ENCODE measurements at places on chromosomes 16 and 17.
A peak's percentile ranks its signal among the peaks of the same experiment; 100 is the strongest.

DNA sequence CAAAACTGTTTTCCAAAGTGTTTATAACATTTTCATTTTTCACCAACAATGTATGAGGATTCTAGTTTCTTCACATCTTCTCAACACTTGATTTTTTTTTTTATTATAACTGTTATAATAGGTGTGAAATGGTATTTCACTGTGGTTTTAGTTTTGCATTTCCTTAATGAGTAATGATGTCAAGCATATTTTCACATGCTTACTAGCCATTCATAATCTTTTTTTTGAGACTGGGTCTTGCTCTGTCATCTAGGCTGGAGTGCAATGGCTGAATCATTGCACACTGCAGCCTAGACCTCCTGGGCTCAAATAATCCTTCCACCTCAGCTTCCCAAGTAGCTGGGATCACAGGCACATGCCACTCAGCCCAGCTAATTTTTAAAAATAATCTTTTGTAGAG is 65.1 kb downstream of the EFCAB13 start:
- DNase-seq, result no peak

DNA sequence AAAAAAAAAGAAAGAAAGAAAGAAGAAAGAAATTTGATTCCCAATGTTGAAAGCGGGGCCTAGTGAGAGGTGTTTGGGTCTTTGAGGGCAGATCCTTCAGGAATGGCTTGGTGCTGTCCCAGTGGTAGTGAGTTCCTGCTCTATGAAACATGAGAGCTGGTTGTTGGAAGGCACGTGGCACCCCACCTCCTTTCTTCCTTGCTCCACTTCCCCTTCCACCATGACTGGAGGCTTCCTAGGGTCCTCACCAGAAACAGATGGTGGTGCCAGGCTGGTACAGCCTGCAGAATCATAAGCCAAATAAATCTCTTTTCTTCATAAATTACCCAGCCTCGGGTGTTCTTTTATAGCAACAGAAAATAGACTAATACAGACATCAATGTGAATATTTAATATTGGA is 147.3 kb upstream of the KCNJ18 start:
- DNase-seq, result no peak

- DNase-seq, result no peak
Observed at GRCh38 chr17:54536306-54536705, 364.3 kb upstream of the TOM1L1 start.

DNA sequence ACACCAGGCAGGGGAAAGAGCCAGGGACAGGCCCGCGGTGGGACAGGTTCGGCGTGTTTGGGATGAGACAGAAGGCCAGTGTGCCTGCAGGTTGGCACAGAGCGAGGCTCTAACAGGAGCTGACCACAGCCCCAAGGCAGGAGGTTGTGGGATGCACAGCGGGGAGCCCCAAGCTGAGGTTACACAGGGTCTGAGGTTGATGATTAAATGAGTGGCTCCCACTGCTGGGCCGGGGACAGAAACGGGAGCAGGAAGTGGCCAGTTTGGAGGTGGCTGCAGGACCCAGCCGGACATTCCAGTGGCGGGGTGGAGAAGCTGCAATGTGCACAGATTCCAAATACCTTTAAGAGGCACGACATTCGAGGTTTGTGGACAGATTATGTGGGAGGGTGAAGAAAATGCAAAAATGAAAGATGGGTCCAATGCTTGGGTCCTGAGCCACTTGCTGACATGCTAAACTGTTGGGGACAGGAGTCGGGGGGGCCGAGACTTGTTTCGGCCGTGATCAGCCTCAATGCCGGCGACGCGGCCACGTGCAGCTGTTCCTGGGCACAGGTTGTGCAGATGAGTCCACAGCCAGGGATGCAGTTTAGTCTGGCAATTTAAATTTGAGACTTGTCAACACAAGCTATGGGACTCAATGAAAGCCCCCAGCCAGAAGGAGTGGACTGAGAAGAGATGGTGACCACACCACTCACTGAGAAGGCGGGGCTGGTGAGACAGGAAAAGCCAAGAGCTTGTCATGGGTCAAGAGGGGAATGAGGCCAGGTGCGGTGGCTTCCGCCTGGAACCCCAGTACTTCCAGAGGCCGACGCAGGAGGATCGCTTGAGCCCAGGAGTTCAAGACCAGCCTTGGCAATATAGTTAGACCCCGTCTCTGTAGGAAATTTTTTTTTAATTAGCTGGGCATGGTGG is 8.7 kb downstream of the ENPP7 start:
- DNase-seq, result no peak

DNA sequence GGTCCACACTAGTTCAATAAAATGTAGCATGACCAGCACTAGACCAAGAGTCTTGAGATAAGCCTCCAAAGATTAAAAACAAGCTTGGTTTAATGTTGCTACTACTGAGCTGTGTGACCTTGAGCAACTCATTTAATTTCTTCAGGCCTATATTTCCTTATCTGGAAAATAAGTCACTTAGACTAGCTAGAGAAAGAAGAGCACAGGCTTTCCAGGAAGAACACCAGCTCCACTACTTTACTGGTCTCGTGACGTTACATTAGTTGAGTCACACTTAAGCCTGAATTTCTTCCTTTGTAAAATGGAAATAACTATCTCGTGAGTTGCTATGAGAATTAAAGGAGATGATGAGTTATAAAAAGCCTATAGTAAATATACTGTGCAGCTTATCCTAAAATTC is 5.4 kb downstream of the HELZ start:
- DNase-seq, result no peak

DNA sequence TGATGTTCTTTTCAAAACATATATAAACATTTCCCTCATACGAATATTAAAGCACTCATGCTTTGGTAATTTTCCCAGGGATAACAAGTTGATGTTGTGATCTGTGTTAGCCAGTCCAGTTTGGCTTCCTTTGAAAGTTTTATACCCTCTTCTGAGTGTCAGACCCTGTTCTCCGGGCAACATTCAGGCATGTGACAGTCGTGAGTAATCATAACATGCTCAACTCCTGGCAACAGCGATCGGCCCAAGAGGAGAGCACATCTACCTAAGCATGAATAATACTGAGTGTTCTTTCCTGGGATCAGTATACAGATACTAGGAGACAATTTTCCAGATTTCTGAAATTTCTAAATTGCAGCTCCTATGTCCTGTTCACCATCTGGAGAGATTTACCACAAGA is 1086.4 kb downstream of the CDH8 start:
- no peak for DNase-seq

GRCh38 chr16:75193265-75193650 is 13.7 kb downstream of the CTRB2 start:
- no peak for DNase-seq

DNA sequence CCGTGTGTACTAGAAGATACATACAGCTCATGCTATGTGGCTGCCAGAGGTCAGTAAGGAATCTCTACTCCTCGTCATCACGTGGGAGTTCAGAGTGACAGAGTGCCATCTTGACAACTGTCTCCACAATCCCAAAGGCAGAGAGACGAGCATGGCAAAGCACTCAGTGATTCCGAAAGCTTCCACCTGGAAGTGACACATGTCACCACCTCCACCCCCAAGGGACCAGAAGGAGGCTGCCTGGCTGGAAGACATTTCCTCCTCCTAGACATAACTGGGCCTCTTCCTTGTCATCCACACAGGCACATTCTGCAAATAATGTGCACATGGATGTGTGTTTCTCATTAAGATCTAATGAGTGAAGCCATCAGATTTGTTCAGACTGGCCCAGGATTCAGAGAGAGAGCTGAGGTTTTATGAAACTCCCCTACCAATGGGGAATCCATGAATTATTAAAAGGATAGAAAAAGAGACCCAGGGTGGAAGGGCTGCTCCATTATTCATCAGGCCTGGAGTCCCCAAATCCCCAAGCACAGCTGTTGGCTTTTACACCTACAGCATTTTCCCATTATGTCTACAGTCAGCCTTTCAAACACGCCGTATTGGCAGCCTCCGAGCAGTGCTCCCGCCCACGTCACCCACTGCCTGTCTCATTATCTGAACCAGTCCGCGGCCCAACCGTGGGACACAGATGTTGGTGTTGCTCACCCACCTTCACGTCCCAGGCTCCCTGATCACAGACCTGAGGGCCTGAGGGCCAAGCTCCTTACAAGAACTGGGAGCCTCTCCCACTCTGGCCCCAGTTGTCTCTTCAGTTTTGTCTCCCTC is 3.3 kb upstream of the CACNG5 start:
- no peak for DNase-seq

DNA sequence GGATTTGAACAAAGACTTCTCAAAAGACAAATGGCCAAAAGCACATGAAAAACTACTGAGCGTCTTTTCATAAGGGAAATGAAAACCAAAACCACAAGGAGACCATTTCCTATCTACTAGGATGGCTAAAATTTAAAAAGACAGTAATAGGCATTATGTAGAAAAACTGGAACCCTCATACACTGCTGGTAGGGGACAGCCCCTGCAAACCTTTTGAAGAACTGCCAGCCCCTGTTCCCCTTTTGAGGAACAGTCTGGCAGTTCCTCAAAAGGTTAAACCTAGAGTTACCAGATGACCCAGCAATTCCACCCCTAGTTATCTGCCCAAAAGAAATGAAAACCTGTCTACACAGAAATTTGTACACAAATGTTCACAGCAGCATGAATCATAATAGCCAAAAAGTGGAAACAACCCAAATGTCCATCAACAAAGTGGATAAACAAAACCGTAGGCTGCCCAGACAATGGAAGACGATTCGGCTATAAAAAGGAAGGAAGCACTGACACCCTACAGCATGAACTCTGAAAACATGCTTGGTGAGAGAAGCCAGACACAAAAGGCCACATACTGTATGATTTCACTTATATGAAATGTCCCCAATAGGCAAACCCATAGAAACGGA is 22.9 kb downstream of the CDIP1 start:
- DNase-seq, result no peak

GRCh38 chr16:78659216-78659615 is 559.8 kb downstream of the WWOX start:
- no peak for DNase-seq

- no peak for DNase-seq
Observed at GRCh38 chr17:76138234-76138895, 2.7 kb downstream of the FOXJ1 start.

GRCh38 chr16:14121872-14122271 is 50.8 kb downstream of the MRTFB start:
- no peak for DNase-seq

DNA sequence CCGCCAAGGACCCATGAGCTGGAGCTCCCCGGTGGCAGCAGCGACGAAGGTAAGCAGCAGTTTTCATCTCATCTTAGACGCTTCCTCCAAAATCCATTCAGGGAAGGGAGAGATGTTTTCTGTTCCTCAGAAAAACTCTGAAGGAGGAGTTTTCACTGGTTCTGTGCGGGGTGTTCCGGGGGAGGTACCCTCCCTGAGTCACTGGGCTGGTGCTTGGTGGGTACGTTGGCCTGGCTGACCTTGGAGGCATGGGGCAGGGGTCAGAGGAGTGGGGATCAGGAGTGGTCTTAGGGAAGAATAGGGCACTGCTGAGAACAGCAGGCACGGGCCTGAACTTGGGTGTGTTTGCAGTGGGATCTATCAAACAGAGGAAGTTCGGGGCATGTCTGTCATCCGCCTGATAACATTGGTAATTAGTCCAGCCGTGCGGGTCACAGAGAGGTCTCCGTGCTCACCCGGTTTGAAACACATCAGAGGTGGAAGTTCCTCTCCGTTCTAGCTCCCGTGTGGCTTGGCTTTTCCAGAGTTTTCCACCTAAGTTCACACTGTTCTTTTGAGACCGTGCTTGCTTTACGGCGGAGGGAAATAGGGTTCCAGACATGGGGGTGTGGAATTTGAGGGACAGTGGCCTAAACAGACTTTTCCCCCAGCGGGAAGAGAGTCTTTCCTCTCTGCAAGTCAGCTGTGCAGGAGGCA is 59.6 kb upstream of the CIBAR2 start:
- no peak for DNase-seq

- DNase-seq, result peak; percentile 74
Observed at GRCh38 chr17:78168903-78169793, 767 bp downstream of the SYNGR2 start.

GRCh38 chr16:6018848-6019489 is 921.4 kb upstream of the EEF2KMT start:
- DNase-seq, result no peak

GRCh38 chr16:1979271-1980029 is 1.8 kb downstream of the NOXO1 start:
- peak; percentile 63 for DNase-seq

DNA sequence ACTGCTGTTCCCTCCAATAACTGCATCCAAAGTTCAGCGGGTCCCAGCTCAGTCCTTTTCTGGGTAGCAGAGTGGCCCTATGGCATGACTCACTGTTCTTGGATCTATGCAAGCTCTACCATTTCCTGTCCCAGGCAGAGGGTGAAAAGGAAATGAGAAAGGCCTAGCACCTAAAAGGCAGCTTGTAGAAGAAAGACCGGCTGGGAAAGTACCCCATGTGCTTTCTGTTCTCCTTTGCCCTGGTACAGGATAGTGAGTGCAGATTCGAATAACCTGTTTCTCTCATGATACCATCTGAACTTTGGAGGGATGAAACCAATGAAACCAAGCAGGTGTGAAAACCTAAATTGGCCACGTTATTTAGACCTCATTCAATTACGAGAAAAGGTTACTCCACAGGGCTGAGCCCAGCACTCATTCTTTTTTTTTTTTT is 12.7 kb upstream of the HASPIN start:
- peak; percentile 72 for DNase-seq

GRCh38 chr17:16329519-16330271 is 23.6 kb downstream of the CENPV start:
- DNase-seq, result no peak

DNA sequence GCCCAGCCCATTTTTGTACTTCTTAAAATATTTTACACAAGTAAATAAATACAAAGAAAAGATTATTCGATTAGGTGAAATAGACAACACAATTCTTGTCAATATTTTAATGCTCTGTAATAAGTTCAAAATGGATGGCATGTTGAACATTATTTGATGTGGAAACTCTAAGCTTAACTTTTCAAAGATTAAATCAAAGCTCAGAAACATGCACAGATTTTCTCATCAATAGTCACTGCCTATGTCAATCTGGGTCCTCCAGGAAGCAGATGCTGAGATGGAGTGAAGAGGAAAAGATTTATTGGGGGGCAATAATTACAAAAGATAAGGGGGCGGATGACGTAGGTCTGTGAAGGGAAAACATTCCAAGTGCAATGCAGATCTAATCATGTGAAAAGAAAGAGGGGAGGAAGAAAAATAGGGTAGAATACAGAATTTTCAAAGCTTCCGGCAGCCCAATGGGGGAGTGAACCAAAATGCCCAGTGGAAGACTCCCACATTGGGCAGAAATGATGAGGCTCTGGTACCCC is 50.5 kb downstream of the COPRS start:
- DNase-seq, result no peak

DNA sequence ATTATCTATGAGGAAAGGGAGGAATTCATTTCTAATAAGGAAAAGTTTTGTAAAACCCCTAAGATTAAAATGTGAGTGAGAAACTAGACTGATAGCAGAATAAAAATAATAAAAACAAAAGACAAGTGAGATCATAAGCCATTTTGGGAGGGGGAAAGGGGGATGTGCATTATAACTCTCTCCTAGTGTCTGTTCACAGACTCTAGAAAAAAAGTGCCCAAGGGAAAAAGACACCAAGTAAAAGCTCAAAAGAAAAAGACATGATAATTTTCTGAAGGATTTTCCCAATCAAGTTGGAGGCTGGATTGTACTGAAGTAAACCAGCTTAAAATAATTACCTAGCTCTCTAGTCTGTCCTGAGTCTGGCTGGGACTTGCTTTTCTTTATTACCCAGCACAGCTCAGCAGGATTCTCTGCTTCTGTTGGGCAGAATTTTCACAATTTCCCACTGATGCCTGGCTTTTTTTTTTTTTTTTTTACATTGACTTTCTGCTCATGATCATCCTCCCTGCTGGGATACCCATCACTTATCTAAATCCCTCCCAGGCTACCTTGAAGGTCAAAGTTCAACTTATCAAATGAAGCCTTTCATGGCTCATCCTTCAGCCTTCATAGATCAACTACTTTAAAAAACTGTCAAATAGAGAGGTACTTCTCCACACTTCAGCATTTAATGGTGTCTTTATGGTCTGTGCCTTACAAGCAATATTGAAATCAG is 124.2 kb upstream of the KCNJ16 start:
- DNase-seq, result no peak

Data from stimulated activated CD4-positive, alpha-beta T cell treated with anti-CD3 and anti-CD28 coated beads, Interleukin-2, amount 100 ng/mL, for 24 hours (primary cell).